ENCODE measurements at places on chromosomes 2 and 18.

DNA sequence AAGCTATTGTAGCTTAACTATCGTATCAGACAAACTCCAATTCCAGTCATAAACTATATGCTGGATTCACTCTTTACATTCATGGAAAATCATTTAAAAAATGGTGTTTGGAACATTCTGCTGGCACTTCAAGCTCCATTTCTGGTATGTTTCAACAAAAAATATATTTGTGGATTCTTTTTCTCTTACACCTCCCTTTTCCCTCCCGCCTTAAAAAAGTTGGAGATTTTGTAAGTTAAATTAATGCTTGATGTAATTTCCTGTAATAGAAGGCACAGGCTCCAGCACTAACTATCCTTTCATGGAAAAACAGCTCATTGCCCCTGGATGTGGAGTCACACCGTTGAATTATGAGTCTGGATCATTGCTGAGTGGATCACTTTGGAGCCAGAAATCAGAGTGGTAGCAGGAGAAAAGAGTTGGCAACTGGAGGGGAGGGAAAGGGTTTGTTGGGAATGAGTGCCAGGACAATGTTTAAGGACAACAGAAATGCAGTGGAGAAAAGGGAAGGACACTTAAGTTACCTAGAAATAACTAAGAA lies 102.8 kb downstream of the ICOS start:
- DNase-seq = no peak

DNA sequence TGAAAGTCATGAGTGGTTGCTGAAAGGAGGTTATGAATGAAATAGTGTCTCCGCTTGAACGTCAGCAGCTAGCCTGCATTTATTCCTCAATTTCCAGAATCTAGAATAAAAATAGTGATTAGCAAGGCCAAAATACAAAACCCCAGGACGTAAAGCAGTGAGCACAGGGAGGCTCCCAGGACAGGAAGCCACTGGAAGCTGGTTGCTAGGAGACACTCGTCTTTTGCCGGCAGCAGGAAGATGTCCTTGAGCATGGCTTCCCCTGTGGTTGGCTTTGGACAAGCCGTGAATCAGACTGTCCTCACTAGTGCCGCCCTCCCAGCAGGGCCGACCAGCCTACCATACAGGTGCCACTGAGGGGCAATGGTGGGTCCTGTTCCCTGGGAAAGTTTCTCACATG lies 374.4 kb downstream of the MTX2 start:
- DNase-seq = no peak

DNA sequence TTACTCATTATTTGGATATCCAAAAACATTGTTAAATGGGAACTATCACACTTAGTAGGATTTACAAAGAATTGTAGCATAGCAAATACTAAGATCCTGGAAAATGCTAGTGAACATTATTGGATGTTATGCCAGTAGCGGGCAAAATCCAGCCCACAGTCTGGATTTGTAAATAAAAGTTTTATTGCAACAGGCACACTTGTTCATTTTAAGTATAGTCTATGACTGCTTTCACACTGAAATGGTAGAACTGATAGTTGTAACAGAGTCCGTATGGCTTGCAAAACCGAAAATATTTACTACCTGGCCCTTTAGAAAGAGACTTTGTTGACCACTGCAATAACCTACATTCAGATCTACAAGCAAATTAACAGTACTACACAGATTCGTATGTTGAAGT lies 53.6 kb downstream of the ACVR1 start:
- DNase-seq = no peak

DNA sequence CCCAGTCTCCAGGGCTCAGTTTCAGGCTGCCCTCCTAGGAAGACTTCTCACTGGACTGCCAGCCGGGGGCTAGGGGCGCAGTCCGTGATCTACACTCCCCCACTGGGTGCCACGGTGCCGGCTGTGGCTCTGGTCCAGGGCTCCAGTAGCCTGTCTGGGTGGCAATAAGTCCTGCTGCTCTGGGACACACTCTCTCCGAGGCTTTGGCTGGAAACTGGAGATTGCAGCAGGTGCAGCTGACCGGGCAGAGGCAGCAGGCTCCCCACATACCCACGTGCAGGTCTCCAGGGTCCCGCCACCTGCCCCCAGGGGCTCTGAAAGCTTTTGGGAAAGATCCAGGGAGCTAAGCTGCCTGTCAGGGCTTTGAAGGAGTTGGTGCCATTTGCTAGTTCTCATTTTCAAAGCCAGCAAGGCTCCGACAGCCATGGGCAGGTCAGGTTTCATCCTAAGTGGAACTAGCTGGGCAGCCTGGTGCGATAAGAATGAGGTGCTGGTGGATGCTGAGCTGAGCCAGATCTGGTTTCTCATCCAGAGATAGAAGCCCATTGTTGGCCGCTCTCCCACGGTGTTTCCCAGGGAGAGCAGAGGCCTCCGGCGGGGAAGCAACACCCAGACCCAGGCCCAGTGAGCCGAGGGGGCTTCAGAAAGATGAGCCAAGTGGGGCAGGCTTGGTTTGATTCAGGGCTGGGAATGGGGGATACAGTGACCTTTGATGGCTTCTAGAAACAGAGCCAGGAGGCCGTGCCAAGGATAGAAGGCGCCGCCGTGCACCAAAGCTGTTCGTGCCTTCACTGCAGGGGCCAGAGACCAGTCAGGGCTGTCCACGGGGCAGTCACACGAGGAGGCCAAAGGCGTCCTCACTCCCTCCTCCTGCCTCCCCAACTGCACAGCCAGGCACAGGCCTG lies 141.7 kb upstream of the GPC1 start:
- no peak for DNase-seq

DNA sequence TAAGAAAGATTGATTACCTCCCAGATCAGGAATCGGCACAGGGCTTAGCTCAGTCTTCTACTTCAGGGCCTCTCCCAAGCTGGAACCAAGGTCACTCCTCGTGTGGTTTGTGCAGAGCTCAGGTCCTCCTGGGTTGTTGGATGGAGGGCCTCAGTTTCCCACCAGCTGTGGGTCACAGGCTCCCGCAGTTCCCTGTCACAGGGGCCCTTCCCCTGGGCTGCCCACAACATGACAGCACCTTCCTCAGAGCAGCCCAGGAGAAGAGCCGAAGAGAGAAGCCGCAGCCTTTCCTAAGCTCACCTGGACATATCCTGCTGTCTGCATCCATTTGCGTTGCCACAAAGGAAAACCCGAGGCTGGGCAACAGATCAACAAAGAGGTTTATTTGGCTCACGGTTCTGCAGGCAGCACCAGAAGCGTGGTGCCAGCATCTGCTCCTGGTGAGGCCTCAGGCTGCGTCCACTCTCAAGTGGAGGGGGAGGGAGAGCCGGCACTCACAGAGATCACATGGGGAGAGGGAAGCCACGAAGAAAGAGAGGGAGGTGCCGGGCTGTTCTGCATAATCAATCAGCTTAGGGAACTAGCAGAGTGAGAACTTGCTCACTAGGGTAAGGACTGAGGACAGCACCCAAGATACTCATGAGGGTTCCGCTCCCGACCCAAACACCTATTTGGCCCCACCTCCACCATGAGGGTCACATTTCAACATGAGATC lies 13.0 kb upstream of the ALLC start:
- DNase-seq = no peak

GRCh38 chr18:54386043-54386442 lies 28.3 kb downstream of the C18orf54 start:
- no peak for DNase-seq

GRCh38 chr2:21972586-21972985 lies 848.8 kb downstream of the TDRD15 start:
- no peak for DNase-seq

- peak; percentile 59 for DNase-seq
Observed at GRCh38 chr2:65377556-65378192, 54.7 kb downstream of the SPRED2 start.

GRCh38 chr18:8484951-8485350 lies 124.3 kb upstream of the RAB12 start:
- no peak for DNase-seq

GRCh38 chr2:236847023-236847422 lies 238.7 kb upstream of the COPS8 start:
- DNase-seq = no peak

DNA sequence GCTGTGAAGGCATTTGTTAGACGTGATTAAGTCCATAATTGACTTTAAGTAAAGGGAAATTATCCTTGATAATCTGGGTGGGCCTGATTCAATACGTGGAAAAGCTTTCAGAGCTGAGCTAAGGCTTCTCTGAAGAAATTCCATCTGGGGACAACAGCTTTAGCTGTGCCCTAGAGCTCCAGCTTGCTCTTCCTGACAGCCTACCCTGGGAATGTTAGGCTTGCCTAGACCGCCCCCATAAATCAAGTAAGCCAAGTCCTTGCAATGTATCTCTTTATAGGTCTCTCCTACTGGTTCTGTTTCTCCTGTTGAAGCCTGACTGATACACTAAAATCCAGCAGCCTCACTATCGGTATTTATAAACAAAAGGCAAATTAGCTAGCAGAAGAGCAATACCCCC lies 160.0 kb downstream of the STK39 start:
- DNase-seq = no peak

DNA sequence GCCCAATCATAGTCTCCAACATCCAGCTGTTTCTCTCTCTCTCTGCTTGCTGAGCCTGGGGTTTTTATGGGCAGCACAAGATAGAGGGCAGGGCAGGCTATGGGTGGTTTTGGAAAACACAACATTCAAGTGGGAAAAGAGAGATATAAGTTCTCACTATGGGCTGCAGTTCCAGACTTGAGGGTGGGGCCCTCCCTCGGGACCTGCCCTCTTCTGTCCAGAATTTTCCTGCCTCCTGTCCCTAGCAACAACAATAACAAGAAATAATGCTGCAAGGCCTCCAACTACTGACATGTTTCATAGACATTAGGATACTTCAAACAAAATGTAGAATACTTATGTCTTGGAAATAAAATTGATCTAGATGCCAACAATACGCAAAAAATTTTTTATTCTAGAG lies 107.8 kb downstream of the C18orf54 start:
- no peak for DNase-seq

DNA sequence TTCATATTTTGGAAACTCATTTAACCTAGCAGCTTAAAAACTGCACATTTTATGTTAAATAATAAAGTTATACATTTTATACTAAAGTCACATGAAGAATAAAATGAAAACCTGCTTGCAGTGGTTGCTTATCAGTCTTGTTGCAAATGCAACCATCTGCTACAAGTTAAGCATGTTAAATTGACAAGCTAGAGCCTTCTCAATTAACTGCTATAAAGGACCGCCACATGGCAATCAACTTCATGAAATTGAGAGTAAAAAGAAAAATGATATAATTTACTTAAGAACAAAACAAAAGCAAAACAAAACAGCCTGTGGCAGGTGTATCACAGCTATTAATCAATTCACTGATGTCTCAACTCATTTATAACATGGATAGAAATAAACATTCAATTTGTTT lies 78.7 kb downstream of the RTTN start:
- DNase-seq = no peak

DNA sequence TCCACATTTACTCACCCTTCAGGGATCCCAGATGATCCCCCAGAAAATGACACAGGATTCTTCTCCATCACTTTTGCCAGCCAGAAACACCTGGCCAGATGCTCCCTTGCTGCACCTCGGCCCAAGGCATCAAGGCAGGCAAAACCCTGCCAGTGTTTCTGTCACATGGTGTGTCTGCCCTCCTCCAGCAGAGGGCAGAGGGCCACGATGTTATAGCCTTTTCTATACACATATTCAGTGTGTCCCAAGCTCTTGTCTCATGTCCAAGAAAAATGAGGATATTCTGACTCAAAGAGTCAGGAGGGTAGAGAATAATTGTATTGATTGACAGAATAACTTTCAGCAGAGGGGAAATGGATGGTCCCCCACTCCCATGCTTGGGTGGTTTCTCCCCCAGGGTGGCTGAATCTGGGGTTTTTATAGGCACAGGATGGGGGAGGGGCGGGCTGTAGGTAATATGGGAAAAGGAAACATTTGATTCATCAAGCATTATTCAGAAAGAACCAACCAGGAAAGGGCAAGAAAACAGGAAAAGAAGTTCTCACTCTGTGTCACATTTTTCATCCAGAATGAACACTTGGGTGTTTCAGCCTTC lies 933.9 kb downstream of the TRIB2 start:
- DNase-seq = no peak

DNA sequence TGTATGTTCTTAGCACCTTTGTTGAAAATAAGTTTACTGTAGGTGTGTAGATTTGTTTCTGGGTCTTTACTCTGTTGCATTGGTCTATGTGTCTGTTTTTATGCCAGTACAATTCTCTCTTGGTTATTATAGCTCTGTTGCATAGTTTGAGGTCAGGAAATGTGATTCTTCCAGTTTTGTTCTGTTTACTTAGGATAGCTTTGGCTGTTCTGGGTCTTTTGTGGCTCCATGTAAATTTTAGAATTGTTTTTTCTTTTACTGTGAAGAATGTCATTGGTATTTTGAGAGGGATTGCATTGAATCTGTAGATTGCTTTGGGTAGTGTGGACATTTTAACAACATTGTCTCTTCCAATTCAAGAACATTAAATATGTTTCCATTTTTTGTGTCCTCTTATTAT lies 69.1 kb downstream of the ANKRD62 start:
- no peak for DNase-seq

DNA sequence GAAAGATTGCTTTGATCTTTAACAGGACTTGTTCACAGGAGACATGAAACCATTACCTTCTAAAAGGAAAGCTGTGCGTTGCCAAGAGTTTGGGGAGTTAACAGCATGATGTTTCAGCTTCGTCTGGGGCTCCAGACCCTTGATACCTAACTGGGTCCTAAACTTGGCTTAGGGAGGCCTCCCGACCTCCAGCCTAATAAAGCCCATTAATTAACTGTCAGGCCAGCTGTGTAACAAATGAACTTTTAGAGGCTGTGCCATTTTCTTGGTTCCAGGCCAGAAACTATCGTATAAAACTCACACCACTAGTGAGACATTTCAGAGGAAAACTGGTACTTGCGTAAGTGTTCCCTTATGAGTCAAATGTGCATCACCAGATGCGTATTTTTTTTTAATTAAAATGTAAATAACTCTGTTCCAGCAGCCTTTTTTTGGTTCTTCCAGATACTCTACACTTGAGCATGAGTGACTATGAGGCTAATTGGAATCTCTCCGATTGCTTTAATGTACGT lies 236.5 kb downstream of the BCL2 start:
- DNase-seq = no peak

DNA sequence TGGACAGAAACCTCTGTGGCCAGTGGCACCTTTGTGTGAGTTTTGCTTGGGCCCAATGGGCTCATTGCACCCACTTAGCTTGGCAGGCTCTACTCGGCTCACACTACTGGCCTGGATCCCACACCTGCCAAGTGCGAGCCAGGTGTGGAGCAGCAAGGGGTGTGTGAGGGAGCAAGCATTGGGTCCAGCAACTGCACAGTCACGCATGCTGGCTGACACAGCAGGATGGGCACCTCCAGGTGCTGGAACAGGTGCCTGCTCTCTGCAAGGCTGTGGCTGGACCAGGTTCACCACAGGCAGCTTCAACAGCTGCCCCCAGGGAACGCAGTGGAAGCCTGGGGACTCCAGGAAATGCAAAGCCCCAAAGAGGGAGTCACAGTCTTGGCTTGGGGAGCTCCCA lies 94.2 kb downstream of the DOK6 start:
- DNase-seq = no peak

DNA sequence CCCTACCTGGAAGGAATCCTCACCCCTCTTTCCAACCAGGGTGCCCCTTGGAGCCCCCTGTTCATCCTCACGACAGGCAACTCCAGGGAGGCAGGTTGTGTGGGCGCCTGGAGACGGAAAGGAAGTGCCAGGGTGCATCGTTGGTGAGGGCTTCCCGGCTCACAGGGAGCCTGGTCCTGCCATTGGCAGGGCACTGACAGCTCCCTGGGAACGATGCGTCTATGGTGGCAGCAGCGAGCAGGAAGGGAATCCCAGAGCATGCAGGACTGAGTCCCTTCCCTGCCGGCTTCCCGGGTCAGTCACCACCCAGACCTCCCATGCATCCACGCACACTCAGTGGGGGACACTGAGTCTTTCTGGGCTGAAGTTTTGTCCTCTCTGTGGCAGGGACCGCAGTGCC lies 117.6 kb downstream of the INHBB start:
- DNase-seq = no peak
